Naive thymus-derived CD4-positive, alpha-beta T cell (primary cell): ENCODE measurements at places on chromosomes 4 and X.

- no peaks in the 10 kb centered on the region for H3K36me3 ChIP-seq
- no peaks in the 10 kb centered on the region for H3K4me1 ChIP-seq
- no peak overlapping the region for H3K4me3 ChIP-seq
- H3K27me3 ChIP-seq = no peaks in the 10 kb centered on the region
- no peak overlapping the region for H3K27ac ChIP-seq
These were observed 36.1 kb upstream of the DOCK11 start for GRCh38 chrX:118459494-118459893.

GRCh38 chr4:100206850-100207249 lies 16.6 kb upstream of the DDIT4L start:
- no peak for DNase-seq
- no peaks in the 10 kb centered on the region for H3K36me3 ChIP-seq
- H3K27me3 ChIP-seq = no peaks in the 10 kb centered on the region

DNA sequence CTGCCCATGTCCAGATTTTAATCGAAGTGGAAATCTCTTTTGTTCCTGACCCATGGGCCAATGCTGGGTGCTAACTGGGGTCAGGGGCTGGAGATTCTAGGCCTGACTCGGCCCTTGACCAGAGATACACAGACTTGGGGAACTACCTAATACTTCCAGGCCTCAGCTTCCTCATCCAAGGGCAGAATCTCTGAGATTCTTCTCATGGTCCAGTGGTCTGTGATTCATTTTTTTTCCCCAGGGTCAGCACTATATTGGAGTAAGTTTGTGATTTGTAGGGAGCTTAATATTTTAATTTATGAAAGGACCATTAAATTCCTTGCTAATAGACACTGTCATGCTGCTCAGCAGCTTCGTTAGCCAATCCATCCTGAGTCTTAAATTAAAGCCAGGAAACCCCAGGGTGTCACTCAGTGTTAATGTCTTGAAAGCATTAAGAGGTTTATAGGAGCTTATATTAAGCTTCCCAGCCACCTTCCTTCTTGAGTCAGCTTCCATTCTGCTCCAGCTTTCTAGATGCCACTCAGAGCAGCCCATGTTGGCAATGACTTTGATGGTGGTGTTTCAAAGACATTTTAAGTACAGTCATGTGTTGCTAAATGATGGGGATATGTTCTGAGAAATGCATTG lies 27.0 kb upstream of the PROM1 start:
- no peak overlapping the region for H3K27ac ChIP-seq
- H3K36me3 ChIP-seq = no peaks in the 10 kb centered on the region
- no peaks in the 10 kb centered on the region for H3K27me3 ChIP-seq
- DNase-seq = no peak
- no peak overlapping the region for H3K4me3 ChIP-seq

GRCh38 chr4:43564107-43564506 lies 671.6 kb downstream of the GRXCR1 start:
- no peaks in the 10 kb centered on the region for H3K4me1 ChIP-seq
- no peak for DNase-seq
- no peak overlapping the region for H3K27ac ChIP-seq
- no peaks in the 10 kb centered on the region for H3K27me3 ChIP-seq
- no peaks in the 10 kb centered on the region for H3K36me3 ChIP-seq
- no peak overlapping the region for H3K4me3 ChIP-seq

DNA sequence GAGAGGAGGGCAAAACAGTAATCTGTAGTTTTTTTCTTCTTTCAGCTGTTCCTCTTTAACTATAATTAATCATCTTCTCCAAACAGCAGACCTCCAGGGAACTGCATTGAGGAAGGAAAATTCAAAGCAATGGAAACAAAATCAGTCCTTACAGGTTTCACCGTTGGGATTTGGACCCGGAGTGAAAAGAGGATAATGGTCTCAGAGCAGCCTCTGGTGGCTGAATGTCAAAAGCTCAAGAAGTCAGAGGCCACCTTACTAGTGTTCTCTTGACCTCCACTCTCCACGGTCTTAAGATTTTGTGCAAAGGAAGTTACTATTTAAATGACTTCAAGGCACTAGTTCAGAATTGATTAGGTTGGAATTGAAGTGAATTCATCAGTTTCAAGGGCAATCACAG lies 16.0 kb upstream of the MID1 start:
- H3K36me3 ChIP-seq = no peaks in the 10 kb centered on the region
- no peak overlapping the region for H3K4me3 ChIP-seq
- H3K27me3 ChIP-seq = no peaks in the 10 kb centered on the region
- no peak overlapping the region for H3K27ac ChIP-seq
- no peaks in the 10 kb centered on the region for H3K4me1 ChIP-seq
